ENCODE measurements at places on chromosomes 4 and X. TPM values are rescaled to one million over a fixed set of nuclear protein-coding genes. Genes with fewer than 3 reads are reported as not detected.

Gene NLGN3
- 0.08 TPM for total RNA-seq

Gene BEND2
- not detected for total RNA-seq

Gene CFAP47
- not detected for total RNA-seq

Gene PABPC1L2B
- not detected for total RNA-seq

Gene TMSB15A
- not detected for total RNA-seq

Gene SMS
- 142 TPM for total RNA-seq

Gene CORIN
- total RNA-seq: 0.12 TPM

Gene LDB2
- 543 TPM for total RNA-seq

Gene TMSB15C
- total RNA-seq: 0.35 TPM

Gene OTUD6A
- not detected for total RNA-seq

Gene EDA2R
- total RNA-seq: 15.3 TPM

Gene PDZD4
- 0.08 TPM for total RNA-seq

Gene DUX4
- total RNA-seq: not detected

Gene BRS3
- not detected for total RNA-seq

Gene BEX3
- total RNA-seq: 302 TPM

Gene SPACA5
- total RNA-seq: not detected

Gene RHOXF2B
- total RNA-seq: under 0.01 TPM

Gene HSD17B13
- total RNA-seq: 0.12 TPM

Gene MTMR8
- total RNA-seq: not detected

Gene CXorf65
- not detected for total RNA-seq
